IPS DF 6.9 (cell line): ENCODE measurements at places on chromosomes 2 and 18.

DNA sequence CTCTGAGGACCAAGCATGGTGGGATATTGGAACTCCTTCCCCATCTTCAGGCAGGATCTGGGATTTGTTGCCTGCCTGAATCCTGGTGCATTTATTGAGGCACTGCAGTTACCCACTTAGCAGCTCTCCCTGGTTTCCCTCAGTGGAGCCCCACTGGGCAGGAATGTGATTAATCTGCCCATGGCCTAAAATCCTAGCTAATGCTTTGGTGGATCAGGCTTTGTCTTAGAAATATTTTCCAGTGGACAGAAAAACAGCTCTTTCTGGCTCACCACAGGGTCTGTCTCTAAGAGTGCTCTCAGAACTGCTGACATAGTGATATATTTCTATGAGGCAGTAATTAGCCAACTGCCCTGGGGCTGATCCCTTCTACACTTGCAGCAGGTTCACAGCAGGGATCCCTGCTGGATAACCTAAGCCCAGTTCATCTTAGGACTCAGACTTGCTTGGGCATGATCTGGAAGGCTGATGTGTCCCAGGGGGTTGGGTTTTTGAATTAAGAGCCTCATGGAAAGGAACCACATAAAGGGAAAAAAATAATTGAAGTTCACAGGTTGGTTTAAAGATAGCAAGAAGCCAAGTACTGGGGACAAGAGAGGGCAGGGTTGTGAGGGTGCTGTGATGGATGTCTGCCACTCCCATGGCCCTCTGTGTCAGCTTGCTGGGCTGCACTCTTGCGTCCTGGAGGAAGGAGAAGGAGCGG is 44.3 kb upstream of the ZDBF2 start:
- no peak for DNase-seq

DNA sequence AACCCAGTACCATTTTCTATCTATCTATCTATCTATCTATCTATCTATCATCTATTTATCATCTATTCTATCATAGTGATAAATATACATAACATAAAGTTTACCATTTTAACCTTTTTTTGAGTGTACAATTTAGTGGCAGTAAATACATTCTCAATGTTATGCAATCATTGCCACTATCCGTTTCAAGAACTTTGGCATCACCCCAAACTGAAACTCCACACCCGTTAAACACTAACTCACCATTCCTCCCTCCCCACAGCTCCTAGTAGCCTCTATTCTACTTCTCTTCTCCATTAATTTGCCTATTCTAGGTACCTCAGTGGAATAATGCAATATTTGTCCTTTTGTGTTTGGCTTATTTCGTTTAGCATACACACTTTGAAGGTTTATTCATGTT is 82.5 kb upstream of the KCNE4 start:
- DNase-seq, result no peak

GRCh38 chr2:216064014-216064630 is 17.5 kb downstream of the PECR start:
- no peak for DNase-seq

DNA sequence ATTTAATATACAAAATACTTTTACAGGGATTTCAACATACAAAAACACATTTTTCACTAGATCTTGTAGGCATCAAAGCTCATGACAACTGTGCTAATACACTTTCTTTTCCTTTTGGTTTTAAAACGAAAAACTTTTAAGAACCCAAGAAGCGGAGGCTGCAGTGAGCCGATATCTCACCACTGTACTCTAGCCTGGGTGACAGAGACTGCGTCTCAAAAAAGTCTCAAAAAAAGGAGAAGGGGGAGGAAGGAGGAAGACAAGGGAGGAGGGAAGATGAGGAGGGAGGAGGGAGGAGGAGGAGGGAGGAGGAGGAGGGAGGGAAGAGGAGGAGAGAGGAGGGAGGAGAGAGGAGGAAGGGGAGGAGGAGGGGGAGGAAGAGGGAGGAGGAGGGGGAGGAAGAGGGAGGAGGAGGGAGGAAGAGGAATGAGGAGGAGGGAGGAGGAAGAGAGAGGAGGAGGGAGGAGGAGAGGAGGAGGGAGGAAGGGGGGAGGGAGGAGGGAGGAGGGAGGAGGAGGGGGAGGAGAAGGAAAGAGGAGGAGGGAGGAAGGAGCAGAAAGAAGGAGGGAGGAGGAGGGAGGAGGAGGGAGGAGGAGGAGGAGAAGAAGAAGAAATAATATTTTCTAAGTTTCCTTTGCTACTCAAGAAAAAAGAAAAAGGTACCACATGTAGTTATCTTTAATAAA is 13.8 kb downstream of the ROCK2 start:
- DNase-seq, result no peak

DNA sequence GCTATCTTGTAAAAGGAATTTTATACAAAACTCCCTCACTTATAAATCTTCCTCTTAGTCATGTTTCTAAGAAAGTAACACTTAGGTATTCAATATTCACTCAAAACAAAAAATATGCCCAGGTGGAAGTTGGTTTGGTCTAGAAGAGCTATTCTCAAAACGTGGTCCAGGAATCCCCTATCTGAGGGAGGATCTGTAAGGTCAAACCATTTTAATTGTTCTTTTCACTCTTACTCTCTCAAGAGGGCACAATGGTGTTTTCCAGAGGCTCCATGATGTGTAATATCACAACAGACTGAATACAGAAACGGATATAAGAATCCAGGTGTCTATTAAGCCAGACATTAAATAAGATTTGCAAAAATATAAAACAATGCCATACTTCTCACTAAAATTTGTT is 9.9 kb downstream of the MOB1A start:
- DNase-seq, result no peak

- DNase-seq, result no peak
Measured at GRCh38 chr18:76052227-76052595, 442.8 kb downstream of the ZNF516 start.

- DNase-seq, result no peak
Measured at GRCh38 chr2:28165087-28165635, 227.5 kb upstream of the FOSL2 start.

DNA sequence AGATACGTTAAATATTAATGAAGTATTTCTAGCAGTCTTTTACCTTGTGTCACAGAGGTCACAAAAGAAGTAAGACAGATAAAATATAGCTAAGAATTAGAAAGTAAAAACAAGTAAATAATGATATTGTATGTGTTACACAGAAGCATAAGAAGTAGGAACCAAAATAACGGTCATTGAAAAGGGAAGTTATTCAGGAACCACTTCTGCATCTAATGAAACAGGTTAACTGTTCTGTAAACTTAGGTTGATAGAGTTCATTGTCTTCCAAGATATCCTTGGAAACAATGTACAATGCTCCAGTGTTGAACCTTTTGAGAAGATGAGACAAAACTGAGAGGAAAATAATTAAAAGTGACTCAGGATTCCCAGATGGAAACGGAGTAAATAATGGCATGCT is 57.1 kb upstream of the CD302 start:
- DNase-seq, result no peak

GRCh38 chr2:62406573-62407043 is 99.4 kb downstream of the TMEM17 start:
- DNase-seq, result no peak

GRCh38 chr18:59876310-59876626 is 23.5 kb upstream of the PMAIP1 start:
- DNase-seq, result no peak

- DNase-seq, result no peak
Measured at GRCh38 chr2:118315606-118316005, 227.3 kb downstream of the INSIG2 start.

GRCh38 chr2:174051741-174052583 is 86.8 kb upstream of the SP3 start:
- DNase-seq, result no peak

- no peak for DNase-seq
Measured at GRCh38 chr2:111662039-111662770, 221.8 kb downstream of the ANAPC1 start.

DNA sequence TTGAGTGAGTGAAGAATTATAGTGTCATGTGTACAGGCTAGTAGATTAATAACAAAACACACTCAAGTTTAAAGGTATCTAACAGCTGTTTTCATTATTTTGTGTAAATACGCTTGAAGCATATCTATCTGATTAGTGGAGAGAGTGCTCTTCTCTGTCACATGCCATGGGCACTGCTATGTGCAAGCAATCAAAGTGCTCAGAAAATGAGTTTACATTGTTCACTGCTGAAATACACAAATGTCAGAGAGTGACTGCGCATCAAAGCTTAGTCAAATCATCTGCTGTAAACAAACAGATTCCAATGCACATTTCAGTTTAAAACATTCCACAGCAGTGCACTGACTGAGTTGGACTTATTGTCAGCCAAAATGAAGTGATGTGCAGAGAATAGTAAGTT is 423.4 kb downstream of the ZEB2 start:
- DNase-seq, result no peak

DNA sequence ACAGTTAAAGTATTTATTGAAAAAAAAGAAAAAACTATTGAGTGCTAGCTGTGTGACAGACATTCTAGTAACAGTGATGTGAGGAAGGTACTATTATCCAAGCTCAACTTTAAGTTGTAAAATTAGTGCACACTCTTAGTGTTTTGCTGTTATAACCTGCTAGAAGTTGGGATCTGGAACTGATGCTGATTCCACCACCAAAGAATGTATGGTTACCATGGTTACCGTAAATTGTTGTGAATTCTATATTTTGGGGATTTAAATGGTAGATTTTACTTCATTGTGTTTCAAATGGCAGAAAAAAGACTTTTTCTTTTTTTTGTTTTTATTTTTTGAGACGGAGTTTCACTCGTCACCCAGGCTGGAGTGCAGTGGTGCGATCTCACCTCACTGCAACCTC is 5.3 kb downstream of the AGFG1 start:
- DNase-seq, result no peak

DNA sequence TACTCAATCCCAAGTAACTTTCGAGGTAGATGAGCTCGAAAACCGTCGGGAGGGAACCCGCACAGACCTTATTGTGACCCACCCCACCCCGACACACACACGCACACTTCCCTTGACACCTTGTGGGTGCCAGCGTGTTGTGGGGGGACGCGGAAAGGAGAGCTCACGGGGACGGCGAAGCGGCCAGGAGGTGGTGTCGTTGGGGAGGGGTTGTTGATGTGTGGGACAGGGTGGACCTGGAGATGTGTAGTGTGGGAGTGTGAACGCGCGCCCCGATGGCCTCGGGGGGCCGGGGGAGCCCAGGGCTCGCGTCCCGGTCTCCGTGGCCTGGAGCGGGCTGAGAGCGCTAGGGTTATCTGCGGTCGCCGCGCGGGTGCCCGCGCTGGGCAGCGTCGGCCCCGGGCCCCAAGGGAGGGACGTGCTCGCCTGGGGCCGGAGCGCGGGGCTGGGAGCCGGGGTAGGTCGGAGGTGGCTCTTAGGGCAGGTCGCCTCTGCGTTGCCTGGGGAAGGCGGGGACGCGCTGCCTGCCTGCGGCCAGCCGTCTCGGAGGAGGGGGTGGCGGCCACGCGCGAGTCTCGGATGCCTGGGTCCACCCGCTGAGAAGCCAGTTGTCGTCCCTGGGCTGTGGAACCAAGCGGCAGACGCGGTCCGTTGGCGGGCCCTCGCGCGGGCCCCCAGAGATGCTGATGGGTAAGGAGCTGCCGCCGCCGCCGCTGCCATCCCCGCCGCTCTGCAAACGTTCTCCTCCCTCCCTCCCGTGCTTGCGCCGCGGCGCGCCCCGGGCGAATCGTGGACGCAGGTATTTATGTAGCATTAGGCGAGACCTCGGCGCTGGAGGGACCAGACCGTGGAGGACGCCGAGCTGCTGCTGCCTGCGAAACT is 1.6 kb downstream of the KLHL29 start:
- no peak for DNase-seq

DNA sequence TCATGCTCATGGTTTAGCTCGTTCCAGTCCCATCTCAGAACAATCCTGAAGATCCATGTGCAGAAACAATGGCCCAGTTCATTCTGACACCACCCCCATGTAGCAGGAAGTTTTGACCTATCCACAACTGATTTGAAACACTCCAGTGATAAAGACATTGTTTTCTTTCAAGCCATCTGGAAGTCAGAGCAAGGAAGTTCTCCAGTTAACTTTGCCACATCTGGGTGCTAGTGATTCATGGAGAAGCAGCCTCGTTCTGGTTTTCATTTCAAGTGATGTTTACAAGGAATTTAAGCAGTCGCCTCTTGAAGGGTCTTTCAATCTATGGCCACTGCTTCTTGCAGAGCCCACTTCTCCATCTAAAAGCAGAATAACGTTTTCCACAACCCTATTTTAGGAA is 36.6 kb upstream of the TWIST2 start:
- no peak for DNase-seq

GRCh38 chr2:130749078-130749477 is 6.3 kb upstream of the AMER3 start:
- no peak for DNase-seq

GRCh38 chr2:109173311-109174171 is 44.5 kb downstream of the SH3RF3 start:
- no peak for DNase-seq

- DNase-seq, result no peak
Measured at GRCh38 chr2:61855318-61855613, 1.4 kb upstream of the FAM161A start.

GRCh38 chr2:121473512-121473911 is 57.2 kb upstream of the RNU4ATAC start:
- DNase-seq, result no peak

DNA sequence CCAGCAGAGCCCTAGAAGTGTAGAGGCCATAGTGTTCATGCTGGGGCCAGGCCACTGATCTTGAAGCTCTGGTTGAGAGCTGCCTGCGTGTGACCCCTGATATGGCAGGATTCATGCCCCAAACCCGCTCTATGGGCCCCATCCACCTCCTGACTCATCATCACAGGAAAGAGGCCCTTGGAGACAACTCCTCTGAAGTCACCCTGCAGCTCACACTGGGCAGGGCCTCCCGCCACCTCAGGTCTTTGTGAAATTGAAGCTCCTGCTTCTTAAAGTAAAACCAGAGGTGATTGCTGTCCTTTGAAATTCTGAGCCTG is 12.0 kb upstream of the TUBB6 start:
- DNase-seq, result no peak

- DNase-seq, result no peak
Measured at GRCh38 chr2:159773426-159773825, 24.6 kb downstream of the CD302 start.

- DNase-seq, result no peak
Measured at GRCh38 chr2:7004636-7005035, 87.4 kb downstream of the RNF144A start.
